Smooth muscle cell of the umbilical artery (primary cell): ENCODE measurements at places on chromosomes 7 and 10. TPM values are rescaled to one million over a fixed set of nuclear protein-coding genes. Genes with fewer than 3 reads are reported as not detected.

The OR2F1 gene
- total RNA-seq = not detected in 2 replicates

The LRRC18 gene
- total RNA-seq = not detected in 2 replicates

The PRKAG2 gene
- total RNA-seq = 9.5 and 16.5 TPM in 2 replicates

The CPED1 gene
- total RNA-seq = 12.8 and 42.6 TPM in 2 replicates

The ABCB4 gene
- 0.14 and 0.30 TPM in 2 replicates for total RNA-seq

The FAM20C gene
- total RNA-seq = 54.0 and 63.3 TPM in 2 replicates

The CDH23 gene
- total RNA-seq = under 0.01 TPM in 2 replicates

The AMPH gene
- 1.4 and 2.4 TPM in 2 replicates for total RNA-seq

The PTPN12 gene
- 44.8 and 66.5 TPM in 2 replicates for total RNA-seq

The NPVF gene
- total RNA-seq = not detected in 2 replicates

The PPP1R3C gene
- total RNA-seq = 84.9 and 362 TPM in 2 replicates

The ZNF438 gene
- 2.3 and 2.7 TPM in 2 replicates for total RNA-seq

The COL13A1 gene
- total RNA-seq = 17.2 and 25.7 TPM in 2 replicates

The UFSP1 gene
- total RNA-seq = 6.4 and 8.6 TPM in 2 replicates

The PNLIP gene
- total RNA-seq = not detected in 2 replicates

The ARID5B gene
- total RNA-seq = 22.8 and 25.2 TPM in 2 replicates

The OSBPL3 gene
- 6.8 and 32.1 TPM in 2 replicates for total RNA-seq

The RAB18 gene
- 49.6 and 77.6 TPM in 2 replicates for total RNA-seq

The GPNMB gene
- total RNA-seq = 37.2 and 104 TPM in 2 replicates

The MTURN gene
- 6.1 and 10.1 TPM in 2 replicates for total RNA-seq

The EEPD1 gene
- 1.5 and 3.6 TPM in 2 replicates for total RNA-seq

The COL26A1 gene
- not detected in 2 replicates for total RNA-seq

The CALML5 gene
- not detected in 2 replicates for total RNA-seq

The TWNK gene
- total RNA-seq = 4.2 and 9.9 TPM in 2 replicates

The SUN3 gene
- total RNA-seq = not detected in 2 replicates

The ATOH7 gene
- total RNA-seq = not detected in 2 replicates

The LDB3 gene
- total RNA-seq = 0.30 and 0.46 TPM in 2 replicates

The CALD1 gene
- 600 and 815 TPM in 2 replicates for total RNA-seq

The MBL2 gene
- total RNA-seq = not detected in 2 replicates

The TLX1 gene
- not detected in 2 replicates for total RNA-seq

The PNLIPRP2 gene
- total RNA-seq = not detected in 2 replicates

The TEX36 gene
- total RNA-seq = not detected in 2 replicates

The SLC26A3 gene
- not detected in 2 replicates for total RNA-seq

The SLC26A4 gene
- 0.30 and 0.46 TPM in 2 replicates for total RNA-seq

The TACR2 gene
- total RNA-seq = under 0.01 and 0.42 TPM in 2 replicates

The VGF gene
- 3.0 and 20.7 TPM in 2 replicates for total RNA-seq

The ZPBP gene
- total RNA-seq = not detected in 2 replicates

The GIMAP1 gene
- under 0.01 TPM in 1 of 2 replicates, not detected in the other for total RNA-seq

The CPVL gene
- 0.23 and 0.30 TPM in 2 replicates for total RNA-seq

The BHLHA15 gene
- 0.89 and 1.3 TPM in 2 replicates for total RNA-seq

The NRG3 gene
- total RNA-seq = under 0.01 TPM in 1 of 2 replicates, not detected in the other

The ZNF503 gene
- total RNA-seq = 6.7 and 7.7 TPM in 2 replicates

The SAMD9 gene
- total RNA-seq = 10.4 and 11.9 TPM in 2 replicates

The SUGCT gene
- 16.0 and 17.4 TPM in 2 replicates for total RNA-seq
